ENCODE measurements at places on chromosomes 2 and 18. TPM values are rescaled to one million over a fixed set of nuclear protein-coding genes. Genes with fewer than 3 reads are reported as not detected.

GRCh38 chr18:35192415-35192814 is 48.4 kb upstream of the ZNF397 start:
- no peak for DNase-seq

DNA sequence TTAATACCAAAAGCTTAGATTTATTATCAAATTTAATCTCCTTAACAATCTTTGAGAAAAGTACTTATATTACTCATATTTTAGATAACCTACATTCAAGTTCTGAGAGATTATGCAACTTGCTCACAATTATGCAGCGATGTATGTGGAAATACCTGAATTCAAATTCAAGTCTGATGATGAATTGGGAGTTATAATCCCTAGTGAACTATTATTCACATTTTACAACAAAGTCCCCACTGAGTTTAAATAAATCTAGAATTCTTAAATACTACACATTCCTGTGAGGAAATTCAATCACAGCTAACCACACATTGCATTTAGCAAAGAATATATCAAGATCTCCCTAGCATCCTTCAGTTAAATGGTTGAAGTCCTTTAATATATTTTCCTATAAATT is 278.4 kb downstream of the NOL4 start:
- DNase-seq, result no peak

- no peak for DNase-seq
These were observed 958.9 kb downstream of the DCDC2C start for GRCh38 chr2:4662161-4662779.

CXCR4 gene
- total RNA-seq, result 2,159 TPM
